ENCODE measurements at places on chromosomes 4 and X. TPM values are rescaled to one million over a fixed set of nuclear protein-coding genes. Genes with fewer than 3 reads are reported as not detected.

Gene FAM47E
- under 0.01 TPM for total RNA-seq

Gene JCHAIN
- total RNA-seq, result 1.2 TPM

Gene ADGRG4
- total RNA-seq, result not detected

Gene ESX1
- not detected for total RNA-seq

Gene FABP2
- not detected for total RNA-seq

Gene DOCK11
- 39.5 TPM for total RNA-seq

Gene CLNK
- not detected for total RNA-seq

Gene CHM
- total RNA-seq, result 28.9 TPM

Gene MFAP3L
- 2.6 TPM for total RNA-seq

Gene GPR143
- not detected for total RNA-seq

Gene DRD5
- total RNA-seq, result not detected

Gene NAP1L5
- 9.5 TPM for total RNA-seq

Gene HTR2C
- total RNA-seq, result under 0.01 TPM

Gene TEC
- total RNA-seq, result 1.3 TPM
